ENCODE measurements at places on chromosomes 13 and 19.

DNA sequence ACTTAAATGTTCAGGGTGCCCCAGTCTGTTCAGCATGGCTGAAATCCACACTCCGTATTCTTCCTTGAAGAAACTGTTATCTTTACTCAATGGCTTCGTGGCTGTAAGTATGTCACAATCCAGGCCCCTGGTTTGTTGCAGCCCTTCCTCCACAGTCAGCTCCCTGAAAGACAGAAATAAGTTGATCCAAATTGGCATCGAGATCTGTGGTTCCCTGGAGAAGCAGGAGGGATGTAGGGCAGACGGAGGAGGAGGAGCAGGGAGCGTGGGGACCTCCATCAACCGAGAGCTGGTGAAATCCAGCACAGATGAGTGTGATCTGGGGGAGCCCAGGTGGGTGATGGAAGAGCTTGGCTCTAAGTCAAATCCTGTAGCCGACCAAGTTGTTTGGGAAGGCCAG, 304 bp downstream of the TSPAN16 start:
- no peak for ATAC-seq

GRCh38 chr13:26813321-26813979, 52.9 kb upstream of the GPR12 start:
- no peak for ATAC-seq

DNA sequence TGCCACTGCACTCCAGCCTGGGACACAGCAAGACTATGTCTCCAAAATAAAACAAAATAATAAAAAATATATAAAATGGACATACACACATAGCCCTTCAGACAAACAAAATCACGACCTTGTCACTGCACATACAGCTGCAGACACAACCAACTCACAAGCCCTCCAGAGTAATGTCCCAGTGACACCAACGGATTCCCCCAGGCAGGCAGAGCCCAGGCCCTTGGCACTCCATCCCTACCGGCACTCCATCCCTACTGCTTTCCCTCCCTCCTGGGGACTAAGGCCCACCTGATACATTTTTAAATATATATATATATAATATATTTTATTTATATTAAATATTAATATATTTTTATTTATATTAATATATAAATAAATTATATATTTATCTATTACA, 18.5 kb downstream of the ZNF101 start:
- no peak for ATAC-seq

DNA sequence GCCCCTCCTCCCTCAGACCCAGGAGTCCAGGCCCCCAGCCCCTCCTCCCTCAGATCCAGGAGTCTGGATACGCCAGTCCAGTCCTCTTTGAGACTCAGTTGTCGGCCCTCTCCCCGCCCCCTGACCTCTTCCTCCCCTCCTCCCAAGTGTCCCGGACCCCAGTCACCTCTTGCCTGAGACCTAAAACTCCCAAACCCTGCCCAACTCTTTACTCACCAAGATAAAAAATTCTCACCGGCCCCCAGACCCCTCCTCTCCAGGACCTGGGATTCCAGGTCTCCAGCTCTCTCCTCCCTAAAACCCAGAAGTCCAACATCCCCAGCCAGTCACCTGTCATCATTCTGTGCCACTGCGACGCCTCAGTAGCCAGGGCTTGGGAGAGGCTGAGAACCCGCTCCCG, 1.4 kb upstream of the HSD17B14 start:
- ATAC-seq = no peak

DNA sequence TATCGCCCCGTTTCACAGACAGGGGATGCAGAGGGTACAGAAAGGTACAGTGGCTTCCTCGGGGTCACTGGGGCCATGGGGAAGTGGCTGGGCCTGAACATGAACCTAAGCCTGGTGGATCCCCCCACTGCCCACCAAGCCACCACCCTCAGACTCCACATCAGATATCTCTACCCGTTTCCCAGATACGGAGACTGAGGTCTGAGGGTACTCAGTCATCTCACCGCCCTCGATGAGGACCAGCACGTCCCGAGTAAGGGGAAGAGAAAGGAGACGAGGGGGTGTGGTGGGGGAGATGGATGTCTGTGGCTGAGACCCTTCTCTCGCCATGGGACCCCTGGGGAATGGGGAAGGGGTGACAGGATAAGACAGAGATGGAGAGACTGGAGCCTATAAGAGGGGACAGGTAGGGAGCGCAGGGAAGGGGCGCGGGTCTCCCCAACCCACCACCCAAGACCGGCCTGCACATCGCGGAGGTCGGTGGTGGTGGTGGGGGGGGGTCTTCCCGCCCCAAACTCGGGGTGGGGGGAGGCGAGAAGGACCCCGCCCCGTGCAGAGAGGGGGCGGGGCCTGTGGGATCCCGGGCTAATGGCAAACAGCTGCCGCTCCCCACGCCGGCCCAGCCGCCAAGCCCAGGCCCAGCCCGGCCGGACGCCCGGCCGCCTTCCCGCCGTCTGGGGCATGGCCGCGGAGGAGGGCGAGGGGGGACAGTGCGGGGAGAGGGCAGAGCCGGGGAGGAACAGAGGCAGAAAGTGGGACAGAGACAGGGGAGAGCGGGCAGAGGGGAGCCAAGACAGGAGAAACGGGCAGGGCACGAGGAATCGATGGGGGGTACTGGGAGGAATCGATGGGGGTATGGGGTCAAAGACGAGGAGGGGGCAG, 698 bp downstream of the KANK2 start:
- ATAC-seq = no peak

- no peak for ATAC-seq
These were observed 9.6 kb upstream of the CYSLTR2 start for GRCh38 chr13:48644141-48644540.

- peak; percentile 58 for ATAC-seq
These were observed 45.8 kb downstream of the LRCH1 start for GRCh38 chr13:46598820-46599180.

GRCh38 chr13:75617230-75617629, 18.9 kb upstream of the LMO7 start:
- no peak for ATAC-seq

GRCh38 chr13:32264407-32264806, 50.8 kb downstream of the ZAR1L start:
- no peak for ATAC-seq

- no peak for ATAC-seq
These were observed 836.2 kb downstream of the DACH1 start for GRCh38 chr13:71030784-71031183.

GRCh38 chr19:16668176-16668575, 7.2 kb downstream of the TMEM38A start:
- no peak for ATAC-seq

- ATAC-seq = no peak
These were observed 120.3 kb downstream of the ZDHHC20 start for GRCh38 chr13:21338639-21339278.

DNA sequence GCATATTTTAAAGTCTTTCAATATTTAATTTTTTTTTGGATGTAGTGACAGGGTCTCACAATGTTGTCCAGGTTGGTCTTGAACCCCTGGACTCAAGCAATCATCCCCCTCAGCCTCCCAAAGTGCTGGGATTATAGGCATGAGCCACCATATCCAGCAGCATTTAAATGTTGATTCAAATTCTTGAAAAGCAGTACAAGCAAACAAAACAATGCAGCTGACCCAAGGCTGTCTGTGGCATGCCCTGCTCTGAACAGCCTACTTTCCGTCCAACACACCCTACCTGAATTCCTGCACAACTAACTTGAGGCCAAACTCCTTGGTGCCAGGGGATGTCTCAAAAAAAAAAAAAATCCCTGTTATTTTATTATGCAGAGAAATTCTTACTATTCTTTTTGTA, 23.0 kb downstream of the NEK5 start:
- ATAC-seq = no peak

DNA sequence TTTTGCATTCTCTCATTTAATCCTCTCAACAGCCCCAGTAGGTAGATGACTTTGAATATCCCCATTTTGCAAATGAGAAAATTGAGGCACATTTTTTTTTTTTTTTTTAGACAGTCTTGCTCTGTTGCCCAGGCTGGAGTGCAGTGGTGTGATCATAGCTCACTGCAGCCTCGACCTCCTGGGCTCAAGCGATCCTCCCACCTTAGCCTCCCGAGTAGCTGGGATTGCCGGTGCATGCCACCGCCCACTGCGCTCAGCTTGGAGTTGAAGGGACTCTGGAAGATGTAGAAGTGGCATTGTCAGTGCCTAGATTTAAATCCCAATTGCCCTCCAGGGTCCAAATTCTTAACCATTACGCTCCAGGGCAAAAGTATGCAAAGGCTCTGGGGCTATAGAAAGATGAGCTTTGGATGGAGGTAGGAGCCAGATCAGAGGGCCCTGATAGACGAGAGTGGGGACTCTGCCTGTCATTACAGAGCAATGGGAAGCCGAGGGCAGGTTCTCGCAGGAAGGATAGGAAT, 813 bp upstream of the MCOLN1 start:
- ATAC-seq = no peak

- no peak for ATAC-seq
These were observed 19.3 kb upstream of the CEACAM20 start for GRCh38 chr19:44548736-44549135.

- no peak for ATAC-seq
These were observed 512.8 kb downstream of the UQCRFS1 start for GRCh38 chr19:28700176-28700575.

DNA sequence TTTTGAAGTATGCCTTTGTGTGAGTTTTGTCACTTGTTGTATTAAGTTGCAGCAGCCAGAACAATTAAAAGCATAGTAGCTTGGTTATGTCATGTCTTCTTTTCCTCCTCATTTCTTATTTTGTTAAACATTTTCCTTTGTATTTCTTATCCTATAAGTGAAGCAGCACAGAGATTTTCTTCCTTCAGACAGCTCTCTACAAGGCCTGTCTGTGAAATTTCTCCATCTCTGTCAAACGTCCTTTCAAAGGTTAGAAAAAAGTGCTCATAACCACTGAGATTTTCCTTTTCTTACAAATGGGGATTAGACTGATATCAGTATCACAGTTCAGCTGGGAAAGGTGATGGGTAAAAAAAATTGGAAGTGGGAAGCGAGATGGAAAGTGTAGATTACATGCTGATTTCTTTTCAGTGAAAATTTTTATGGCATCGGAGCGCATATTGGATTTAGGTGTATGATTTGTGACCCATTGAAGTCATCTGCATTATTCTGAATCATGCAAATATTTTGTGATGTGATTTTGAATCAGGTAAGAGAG, 71.7 kb downstream of the GPC5 start:
- ATAC-seq = no peak

GRCh38 chr13:42686165-42686564, 95.2 kb upstream of the FAM216B start:
- no peak for ATAC-seq

DNA sequence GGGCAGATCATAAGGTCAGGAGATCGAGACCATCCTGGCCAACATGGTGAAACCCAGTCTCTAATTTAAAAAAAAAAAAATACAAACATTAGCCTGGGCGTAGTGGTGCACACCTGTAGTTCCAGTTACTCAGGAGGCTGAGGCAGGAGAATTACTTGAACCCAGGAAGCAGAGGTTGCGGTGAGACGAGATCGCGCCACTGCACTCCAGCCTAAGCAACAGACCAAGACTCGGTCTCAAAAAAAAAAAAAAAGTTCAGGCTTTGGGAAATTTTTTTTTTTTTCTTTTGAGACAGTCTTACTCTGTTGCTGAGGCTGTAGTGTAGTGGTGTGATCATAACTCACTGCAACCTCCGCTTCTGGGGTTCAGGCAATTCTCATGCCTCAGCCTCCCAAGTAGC, 14.7 kb downstream of the LSM14A start:
- no peak for ATAC-seq

- no peak for ATAC-seq
These were observed 24.4 kb downstream of the MYO1F start for GRCh38 chr19:8552810-8553209.

- peak; percentile 80 for ATAC-seq
These were observed 7.5 kb downstream of the EMP3 start for GRCh38 chr19:48332662-48333466.

GRCh38 chr19:28363254-28363653, 849.7 kb downstream of the UQCRFS1 start:
- no peak for ATAC-seq

GRCh38 chr19:42466521-42467182, 23.9 kb upstream of the CXCL17 start:
- no peak for ATAC-seq

DNA sequence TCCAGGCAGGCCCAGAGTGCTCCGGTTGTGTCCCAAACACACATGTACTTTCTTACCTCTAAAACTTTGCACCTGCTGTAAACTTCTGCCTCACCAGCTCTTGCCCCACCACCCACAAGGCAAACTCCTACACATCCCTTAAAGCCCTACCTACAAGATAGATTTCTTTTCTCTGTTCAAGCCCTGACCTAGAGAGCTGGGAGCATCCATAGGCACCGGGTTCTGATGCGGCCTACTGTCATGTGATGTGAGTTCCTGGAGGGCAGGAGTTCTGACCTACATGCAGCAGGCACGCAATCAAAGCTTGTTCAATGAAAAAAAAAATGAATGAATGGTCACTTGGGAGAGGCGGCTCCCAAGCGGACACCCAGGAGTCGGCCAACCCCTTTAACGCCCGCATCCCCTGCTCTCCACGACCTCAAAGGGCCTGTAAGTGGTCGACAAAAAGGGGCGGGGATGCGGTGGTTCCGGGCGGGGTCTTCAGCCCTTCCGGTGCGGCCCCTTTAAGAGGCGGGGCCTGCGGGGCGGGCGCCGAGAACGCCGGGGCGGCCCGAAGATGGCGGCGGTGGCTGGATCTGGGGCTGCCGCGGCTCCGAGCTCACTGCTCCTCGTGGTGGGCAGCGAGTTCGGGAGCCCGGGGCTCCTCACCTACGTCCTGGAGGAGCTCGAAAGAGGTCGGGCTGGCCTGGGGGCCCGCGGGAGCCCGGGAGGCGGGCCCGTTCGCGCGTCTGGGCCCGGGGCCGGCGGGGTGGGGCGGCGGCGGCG, at the start of gene MAP1S:
Gene MAP1S (plus strand): TSS at position 534 of the 765 bp plus-strand sequence. CDS start 23 bp downstream, at position 557.
- ATAC-seq = peak; percentile 89

GRCh38 chr13:39363382-39363772, 239.6 kb downstream of the LHFPL6 start:
- ATAC-seq = no peak

- no peak for ATAC-seq
These were observed 1.5 kb upstream of the RAB3A start for GRCh38 chr19:18205200-18205892.

DNA sequence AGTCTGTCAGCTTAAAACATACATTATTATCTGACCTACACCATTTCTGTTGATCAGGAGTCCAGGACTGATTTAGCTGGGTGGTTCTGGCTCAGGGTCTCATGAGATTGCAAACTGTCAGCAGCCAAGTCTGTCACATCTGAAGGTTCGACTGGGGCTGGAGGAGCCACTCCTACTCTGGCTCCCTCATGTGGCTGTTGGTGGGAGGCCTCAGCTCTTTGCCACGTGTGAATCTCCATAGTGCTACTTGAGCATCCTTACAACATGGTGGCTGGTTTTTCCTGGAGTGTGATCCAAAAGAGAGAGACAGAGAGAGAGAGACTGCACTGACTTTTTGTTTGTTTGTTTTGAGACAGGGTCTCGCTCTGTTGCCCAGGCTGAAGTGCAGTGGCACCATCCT, 63.6 kb upstream of the NFIC start:
- ATAC-seq = no peak

GRCh38 chr19:18763674-18764590, 27.2 kb downstream of the COMP start:
- ATAC-seq = no peak

GRCh38 chr19:46124638-46125115, at the start of gene IGFL3:
TSS of gene IGFL3 (minus strand) at chr19:46124688. CDS start at chr19:46124649, 39 bp downstream.
- no peak for ATAC-seq

GRCh38 chr13:101417043-101417406, 717 bp upstream of the NALCN start:
- no peak for ATAC-seq

Data from activated CD4-positive, CD25-positive, alpha-beta regulatory T cell treated with anti-CD3 and anti-CD28 coated beads, Interleukin-2, amount 50 U/mL, for 24 hours (primary cell).